ENCODE measurements at places on chromosomes 16 and 17.

GRCh38 chr17:48505788-48506187 lies 25.0 kb downstream of the HOXB1 start:
- DNase-seq = no peak

GRCh38 chr17:74748279-74748528 lies 224 bp upstream of the NHERF1 start:
- DNase-seq = no peak

GRCh38 chr17:48868916-48869500 lies 23.6 kb upstream of the ATP5MC1 start:
- DNase-seq = no peak

DNA sequence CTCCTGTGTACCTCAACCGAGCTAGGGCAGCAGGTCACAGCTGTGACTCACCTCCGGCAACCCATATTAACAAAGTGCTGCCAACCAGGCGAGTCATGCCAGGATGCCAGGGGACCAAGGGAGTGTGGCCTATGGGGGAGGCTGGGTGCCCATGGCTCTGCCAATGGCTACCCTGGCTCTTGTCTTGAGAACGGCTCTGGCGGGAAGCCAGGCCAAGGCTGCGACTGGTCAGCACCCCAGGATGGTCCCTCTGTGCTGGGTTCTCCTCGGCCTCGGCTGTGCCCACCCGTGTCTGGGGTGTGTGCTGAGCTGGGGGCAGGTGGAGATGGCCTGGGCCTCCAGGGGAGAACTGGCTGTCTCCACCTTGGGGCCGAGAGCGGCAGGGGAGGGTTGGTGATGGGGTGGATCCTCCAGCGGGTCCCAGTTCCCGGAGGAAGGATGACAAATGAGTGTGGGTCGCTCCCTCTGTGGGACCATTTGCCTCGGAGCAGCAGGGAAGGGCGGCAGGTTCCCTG lies 75.8 kb downstream of the MRC2 start:
- no peak for DNase-seq

- no peak for DNase-seq
Observed at GRCh38 chr16:57537194-57537505, 779 bp upstream of the CCDC102A start.

GRCh38 chr17:44385287-44386181 lies 3.9 kb downstream of the ITGA2B start:
- peak; percentile 68 for DNase-seq

- DNase-seq = no peak
Observed at GRCh38 chr17:42472709-42473521, 14.2 kb downstream of the ATP6V0A1 start.

GRCh38 chr16:8806272-8806983 lies 8.8 kb downstream of the PMM2 start:
- DNase-seq = no peak

DNA sequence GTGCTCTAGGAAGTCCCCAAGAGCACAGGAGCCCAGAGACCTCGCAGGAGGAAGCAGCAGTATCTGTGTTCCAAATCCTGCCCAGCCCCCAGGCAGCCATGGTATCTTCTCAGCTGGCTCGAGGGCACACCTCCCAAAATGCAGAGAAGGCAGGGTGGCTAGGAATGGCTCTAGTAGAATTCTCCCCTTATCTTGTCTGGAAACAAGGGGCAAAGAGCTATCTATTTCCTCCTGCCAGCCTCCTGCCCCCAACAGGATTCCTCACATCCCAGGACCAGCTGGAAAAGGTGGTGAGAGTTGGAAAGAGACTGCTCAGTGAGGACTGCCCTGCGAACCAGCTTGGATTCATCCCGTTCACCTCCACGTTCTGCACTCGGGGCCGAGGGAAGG lies 8.6 kb upstream of the TSPOAP1 start:
- no peak for DNase-seq

DNA sequence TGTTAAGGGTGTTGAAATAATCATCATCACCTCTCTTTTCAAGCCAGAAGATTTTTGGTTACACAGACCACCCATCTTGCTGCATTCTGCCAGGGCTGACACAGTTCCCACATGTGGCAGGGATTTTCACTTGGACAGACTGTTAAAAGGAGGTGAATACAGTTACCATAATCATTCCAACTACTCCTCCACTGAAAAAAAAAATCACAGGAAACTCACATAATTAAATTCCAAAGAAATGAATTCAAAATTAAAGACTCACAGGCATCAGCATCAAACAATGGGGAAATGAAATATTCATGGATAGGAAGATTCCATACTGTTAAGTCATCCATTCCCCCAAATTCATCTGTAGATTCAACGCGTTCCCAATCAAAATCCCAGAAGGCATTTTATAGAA lies 209.4 kb downstream of the MRTFB start:
- no peak for DNase-seq

GRCh38 chr16:30699615-30700099 lies 686 bp downstream of the SRCAP start:
- no peak for DNase-seq

GRCh38 chr17:49364119-49364518 lies 2.1 kb upstream of the ZNF652 start:
- no peak for DNase-seq

DNA sequence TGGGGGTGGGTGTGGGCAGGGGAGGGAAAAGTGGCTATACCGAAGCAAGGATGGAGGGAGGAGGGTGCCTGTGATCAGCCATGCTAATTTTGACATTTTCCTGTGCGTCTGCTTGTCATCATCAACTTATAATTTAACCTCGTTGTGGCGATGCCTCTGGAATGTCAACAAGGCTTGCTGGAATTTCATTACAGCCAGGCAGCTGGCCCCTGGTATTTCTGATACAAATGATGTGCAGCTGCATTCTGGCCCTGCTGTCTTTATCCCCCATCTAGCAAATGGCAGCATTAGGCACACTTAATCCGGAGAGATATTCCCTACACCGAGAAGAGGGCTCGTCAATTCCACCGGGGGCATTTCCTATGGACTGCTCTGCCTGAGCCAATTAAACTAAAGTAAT lies 278.3 kb upstream of the CCL2 start:
- no peak for DNase-seq

- DNase-seq = no peak
Observed at GRCh38 chr17:71976011-71976649, 144.7 kb upstream of the SOX9 start.

DNA sequence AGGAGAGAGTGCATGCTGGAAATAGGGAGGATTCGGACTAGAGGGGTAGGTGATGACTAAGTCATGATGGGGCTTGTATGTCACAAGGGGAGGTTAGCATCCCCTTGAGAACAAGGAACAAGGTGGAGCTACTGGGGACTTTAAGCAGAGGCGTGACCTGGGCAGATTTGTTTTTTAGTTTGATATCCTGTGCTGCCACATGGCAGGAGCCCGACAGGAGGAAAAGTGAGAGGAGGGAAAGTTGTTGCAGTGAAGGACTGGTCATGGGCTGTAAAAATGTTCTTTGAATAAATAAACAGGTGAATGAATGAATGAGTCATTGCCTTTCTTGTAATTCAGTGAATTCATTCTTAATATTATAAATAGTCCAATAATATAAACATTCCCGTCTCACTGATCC lies 365.1 kb upstream of the CDH5 start:
- DNase-seq = no peak

DNA sequence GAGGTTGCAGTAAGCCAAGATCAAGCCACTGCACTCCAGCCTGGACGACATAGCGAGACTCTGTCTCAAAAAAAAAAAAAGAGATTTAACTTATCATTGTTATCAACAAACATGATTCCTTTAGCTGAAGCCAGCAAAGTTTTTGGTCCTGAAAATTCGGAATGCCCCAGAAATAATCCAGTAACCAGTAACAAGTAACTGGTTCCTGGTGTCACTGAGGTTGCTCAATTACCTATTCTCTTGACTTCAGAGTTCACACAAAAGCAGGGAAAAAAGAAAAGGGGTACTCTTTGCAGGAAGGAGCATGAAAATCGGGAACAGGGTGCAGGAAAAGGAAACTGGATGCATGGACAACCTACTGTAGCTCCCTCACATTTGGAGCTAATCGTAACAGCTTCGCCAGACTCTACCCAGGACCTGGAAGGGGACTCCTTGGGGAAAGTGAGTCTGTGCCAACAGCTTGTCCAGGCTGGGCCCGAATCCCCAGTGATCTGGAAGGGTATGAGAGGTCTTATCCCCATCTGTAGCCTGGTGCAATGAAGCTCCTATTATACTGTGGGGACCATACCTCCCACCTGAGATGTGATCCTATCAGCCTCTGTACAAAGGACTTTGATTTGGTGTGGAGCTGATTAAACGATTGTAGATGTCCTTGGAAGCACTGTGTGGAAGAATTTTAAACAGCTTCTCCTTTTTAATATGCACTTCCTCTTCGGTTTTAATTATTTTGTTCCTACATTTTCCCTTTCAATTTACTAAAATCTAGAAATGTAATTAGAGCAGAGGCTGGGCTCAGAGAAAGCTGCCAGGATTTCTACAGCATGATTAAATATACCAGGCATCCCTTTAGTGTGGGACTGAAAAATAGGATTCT lies 3.4 kb upstream of the SPOP start:
- DNase-seq = no peak

DNA sequence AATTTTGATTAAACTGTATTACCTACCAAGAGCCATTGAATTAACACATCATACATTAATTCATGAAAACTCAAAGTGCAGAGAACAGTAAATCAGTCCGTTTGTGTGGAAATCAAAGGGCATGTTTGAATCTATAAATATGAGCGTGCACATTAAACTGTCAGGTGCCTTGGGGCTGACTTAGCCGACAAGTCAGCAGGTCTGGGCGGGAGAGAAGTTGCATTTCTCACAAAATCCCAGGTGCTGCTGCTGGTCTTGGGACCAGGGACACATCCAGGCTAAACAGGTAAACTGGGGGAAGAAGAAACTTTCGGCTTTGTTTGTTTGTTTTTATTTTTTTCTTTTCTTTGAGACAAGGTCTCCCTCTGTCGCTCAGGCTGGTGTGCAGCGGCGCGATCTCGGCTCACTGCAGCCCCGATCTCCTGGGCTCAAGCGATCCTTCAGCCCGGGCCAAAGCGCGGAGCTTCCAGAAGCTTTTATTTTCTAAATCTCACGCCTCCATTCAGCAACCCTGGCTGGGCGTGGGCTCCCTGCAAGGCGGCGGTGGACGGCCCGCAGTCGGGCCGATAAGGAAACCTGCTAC lies 213.9 kb downstream of the MRTFB start:
- no peak for DNase-seq

- DNase-seq = no peak
Observed at GRCh38 chr17:61617330-61617729, 26.3 kb upstream of the NACA2 start.

GRCh38 chr17:38354466-38354865 lies 2.8 kb downstream of the SOCS7 start:
- DNase-seq = no peak

GRCh38 chr17:74097450-74098135 lies 105.9 kb upstream of the RPL38 start:
- no peak for DNase-seq

DNA sequence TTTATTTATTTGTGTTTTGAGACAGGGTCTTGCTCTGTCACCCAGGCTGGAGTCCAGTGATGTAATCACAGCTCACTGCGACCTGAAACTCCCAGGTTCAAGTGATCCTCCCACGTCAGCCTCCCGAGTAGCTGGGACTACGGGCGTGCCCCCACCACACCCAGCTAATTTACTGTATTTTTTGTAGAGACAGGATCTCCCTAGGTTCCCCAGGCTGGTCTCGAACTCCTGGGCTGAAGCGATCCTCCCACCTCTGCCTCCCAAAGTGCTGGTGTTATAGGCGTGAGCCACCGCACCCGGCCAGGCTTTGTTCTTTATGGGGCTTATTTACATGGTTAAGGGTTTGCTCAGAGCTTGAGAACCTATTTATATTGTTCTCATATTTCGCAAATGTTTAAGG lies 5.8 kb upstream of the MEIOB start:
- DNase-seq = no peak

- DNase-seq = no peak
Observed at GRCh38 chr17:13541032-13541480, 60.7 kb downstream of the HS3ST3A1 start.

DNA sequence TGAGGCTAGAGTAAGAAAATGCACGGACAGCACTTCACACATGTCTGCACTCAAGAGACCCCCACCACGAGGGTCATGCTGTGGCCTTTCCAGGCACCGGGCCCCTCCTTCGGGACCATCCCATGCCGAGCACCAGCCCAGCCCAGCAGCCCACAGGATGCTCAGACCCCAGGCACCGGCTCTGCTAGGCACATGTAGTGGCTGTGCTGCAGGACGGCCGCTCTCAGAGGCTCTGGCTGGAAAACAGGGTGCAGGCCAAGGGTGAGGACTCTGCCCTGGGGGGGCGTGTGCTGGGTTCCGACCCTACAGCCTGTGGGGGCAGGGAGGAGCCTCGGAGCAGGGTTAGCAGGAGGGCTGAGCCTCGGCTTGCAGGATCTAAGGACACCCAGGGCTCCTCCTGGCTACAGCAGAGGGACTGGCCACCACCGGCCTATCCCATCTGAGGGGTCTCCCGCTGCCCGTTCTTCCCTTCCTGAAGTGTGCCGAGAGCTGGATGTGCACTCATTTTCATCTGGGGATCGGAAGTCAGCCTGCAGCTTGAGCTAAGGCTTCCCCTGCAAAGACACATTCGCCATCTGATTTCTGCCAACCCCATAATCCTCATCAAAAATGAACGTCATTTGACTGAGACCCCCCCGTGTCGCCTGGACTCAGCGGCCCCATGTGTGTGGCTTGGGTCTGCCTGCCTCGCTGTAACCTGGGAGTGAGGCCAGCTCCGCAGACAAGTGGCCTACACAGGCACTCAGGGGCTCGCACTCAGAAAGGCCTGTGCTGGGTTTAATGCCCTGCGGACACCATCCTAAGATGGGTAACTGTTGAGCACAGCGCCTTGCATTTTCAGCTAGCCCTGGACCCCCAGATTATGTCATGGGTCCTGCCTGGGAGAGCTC lies 293.1 kb upstream of the FOXF1 start:
- DNase-seq = no peak

- no peak for DNase-seq
Observed at GRCh38 chr17:28759256-28759865, 15.6 kb downstream of the TRAF4 start.

- DNase-seq = no peak
Observed at GRCh38 chr17:62705778-62706597, 78.5 kb downstream of the MRC2 start.

- DNase-seq = no peak
Observed at GRCh38 chr16:65601781-65602180, 479.9 kb upstream of the CDH11 start.

- peak; percentile 67 for DNase-seq
Observed at GRCh38 chr17:39200070-39200879, at the start of gene RPL19. TSS of gene RPL19 (plus strand) at chr17:39200283. CDS start at chr17:39200345, 62 bp downstream.

GRCh38 chr16:5837007-5837670 lies 739.5 kb upstream of the EEF2KMT start:
- no peak for DNase-seq
